ENCODE measurements at places on chromosomes 6 and 20. TPM values are rescaled to one million over a fixed set of nuclear protein-coding genes. Genes with fewer than 3 reads are reported as not detected.

STX11 gene
- total RNA-seq = 26.4 TPM

TSBP1 gene
- not detected for total RNA-seq

CENPB gene
- total RNA-seq = 50.1 TPM

KAT14 gene
- total RNA-seq = 15.6 TPM

KIF25 gene
- not detected for total RNA-seq

SYNDIG1 gene
- not detected for total RNA-seq

TTK gene
- total RNA-seq = 2.3 TPM

PRRT1 gene
- not detected for total RNA-seq

FRMD1 gene
- total RNA-seq = not detected

OR2B3 gene
- not detected for total RNA-seq

DNA sequence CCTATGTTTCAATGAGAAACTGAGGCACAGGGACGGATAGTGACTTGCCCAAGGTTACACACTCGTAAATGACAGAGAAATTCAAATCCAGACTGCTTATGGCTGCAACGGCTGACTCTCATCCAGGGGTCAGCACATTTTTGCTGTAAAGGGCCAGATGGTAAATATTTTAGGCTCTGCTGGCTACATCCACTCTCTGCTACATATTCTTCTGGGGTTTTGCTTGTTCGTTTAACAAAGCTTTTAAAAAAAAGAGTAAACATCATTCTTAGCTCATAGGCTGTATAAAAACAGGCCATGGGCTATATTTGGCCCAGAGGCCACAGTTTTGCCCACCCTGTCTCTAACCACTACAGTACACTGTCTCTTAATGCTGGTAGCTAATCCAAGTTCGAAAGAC is 103.4 kb downstream of the PREX1 start:
- peaks cover 55% of the 10 kb centered on the region for H3K4me1 ChIP-seq
- no peaks in the 10 kb centered on the region for H3K27me3 ChIP-seq
- peak overlapping the region; percentile 84 for H3K27ac ChIP-seq

DNA sequence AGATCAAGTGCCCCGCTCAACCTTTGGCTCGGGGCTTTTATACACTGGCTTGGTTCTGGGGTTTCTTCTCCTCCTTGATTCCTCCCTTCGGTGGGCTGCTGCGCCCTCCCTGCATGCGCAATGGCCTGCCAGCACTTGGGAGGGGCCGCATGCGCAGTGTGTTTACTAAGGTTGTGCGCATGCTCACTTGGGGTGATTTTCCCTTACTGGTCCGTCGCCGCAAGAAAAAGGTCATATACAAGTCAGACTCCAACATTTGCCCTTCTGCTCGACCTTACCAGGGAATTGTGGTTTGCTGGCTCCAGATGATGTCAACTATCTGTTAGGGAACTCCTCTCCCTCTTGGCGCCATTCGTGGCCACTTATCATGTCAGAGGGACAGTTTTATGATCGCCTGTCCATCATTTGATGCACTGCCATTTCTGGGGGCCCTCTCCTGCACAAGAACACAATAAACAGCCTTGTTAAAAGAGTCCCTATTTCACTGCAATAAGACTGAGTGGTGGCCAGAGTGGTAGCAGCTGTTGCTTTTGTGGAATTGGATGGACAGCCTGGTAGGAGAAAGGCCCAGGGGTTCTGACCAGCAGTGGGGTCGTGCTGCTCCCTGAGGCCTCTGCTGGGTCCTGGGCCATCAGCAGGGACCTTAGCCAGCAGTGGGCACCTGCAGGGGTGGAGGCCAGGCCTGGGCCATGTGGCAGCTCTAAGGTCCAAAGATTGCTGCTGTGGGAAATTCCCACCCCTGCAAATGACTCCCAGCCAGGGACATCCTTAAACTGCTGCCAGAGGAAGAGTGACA is 2.8 kb upstream of the LBP start:
- no peak overlapping the region for H3K27ac ChIP-seq
- peaks cover 12% of the 10 kb centered on the region for H3K27me3 ChIP-seq
- no peak for DNase-seq
- no peak overlapping the region for H3K4me3 ChIP-seq
- no peaks in the 10 kb centered on the region for H3K36me3 ChIP-seq

GRCh38 chr6:149855040-149855654 is 9.0 kb downstream of the LRP11 start:
- peaks cover 25% of the 10 kb centered on the region for H3K4me1 ChIP-seq
- no peak for DNase-seq
- H3K4me3 ChIP-seq = no peak overlapping the region

DNA sequence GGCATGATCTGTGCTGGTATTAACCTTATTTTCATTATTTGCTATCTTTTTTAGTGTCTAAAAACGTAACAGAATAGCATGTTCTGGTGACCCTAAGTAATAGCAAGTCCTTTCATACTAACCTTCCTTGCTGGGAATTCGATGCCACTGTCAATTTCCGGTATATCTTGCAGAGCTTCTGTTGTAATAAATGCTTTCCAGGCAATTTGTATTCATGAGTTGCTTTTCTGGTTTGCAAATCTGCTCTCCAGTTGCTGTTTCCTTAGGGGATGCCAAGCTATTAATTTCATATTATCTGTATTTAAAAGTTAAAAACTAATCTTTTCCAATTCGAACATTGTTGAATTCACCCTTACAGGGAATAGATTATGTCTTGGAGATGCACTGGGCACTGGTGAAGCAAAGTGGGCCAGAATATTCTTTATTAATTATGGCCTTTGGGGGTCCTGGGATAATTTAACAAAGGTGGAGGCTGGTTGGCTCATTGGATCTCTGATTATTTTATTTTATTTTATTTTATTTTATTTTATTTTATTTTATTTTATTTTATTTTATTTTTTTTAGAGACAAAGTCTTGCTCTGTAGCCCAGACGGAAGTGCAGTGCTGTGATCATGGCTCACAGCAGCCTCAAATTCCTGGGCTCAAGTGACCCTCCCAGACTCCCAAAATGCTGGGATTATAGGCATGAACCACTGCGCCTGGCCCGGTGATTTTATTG is 123.6 kb upstream of the GLP1R start:
- no peak for DNase-seq
- H3K4me1 ChIP-seq = no peaks in the 10 kb centered on the region
- no peak overlapping the region for H3K27ac ChIP-seq
- no peak overlapping the region for H3K4me3 ChIP-seq
- H3K36me3 ChIP-seq = no peaks in the 10 kb centered on the region
- peaks cover 2% of the 10 kb centered on the region for H3K27me3 ChIP-seq

GRCh38 chr6:33160728-33161344 is 31.4 kb downstream of the COL11A2 start:
- H3K36me3 ChIP-seq = no peaks in the 10 kb centered on the region
- H3K27ac ChIP-seq = peak overlapping the region; percentile 65
- no peak for DNase-seq
- H3K4me1 ChIP-seq = peaks cover 13% of the 10 kb centered on the region
- H3K27me3 ChIP-seq = peaks cover 3% of the 10 kb centered on the region

- peaks cover 9% of the 10 kb centered on the region for H3K4me1 ChIP-seq
- DNase-seq = no peak
- no peak overlapping the region for H3K4me3 ChIP-seq
- no peaks in the 10 kb centered on the region for H3K36me3 ChIP-seq
- H3K27me3 ChIP-seq = peaks cover 3% of the 10 kb centered on the region
Measured at GRCh38 chr20:9409352-9409751, 105.0 kb upstream of the LAMP5 start.

- no peak overlapping the region for H3K27ac ChIP-seq
- no peak overlapping the region for H3K4me3 ChIP-seq
- DNase-seq = no peak
- H3K4me1 ChIP-seq = peaks cover 4% of the 10 kb centered on the region
- no peaks in the 10 kb centered on the region for H3K36me3 ChIP-seq
Measured at GRCh38 chr20:47988676-47989075, 203.4 kb upstream of the SULF2 start.

DNA sequence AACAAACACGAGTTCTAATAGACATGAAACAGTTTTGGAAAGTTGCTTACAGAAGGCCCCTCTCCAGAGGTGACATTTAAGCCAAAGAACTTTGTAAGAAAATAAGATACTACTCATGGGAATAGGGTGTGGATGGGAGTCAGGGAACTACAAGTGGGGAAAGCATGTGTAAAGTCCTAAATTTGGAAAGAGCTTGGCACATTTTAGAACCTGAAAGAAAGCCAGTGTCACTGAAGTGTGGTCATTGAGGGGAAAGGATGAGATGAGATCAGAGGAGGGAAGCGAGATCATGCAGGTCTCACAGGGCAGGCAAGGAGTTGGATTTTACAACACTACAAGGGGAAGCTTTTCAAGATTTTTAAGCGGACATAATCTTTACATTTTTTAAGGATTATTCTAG is 38.0 kb downstream of the VGLL2 start:
- no peak for DNase-seq
- H3K36me3 ChIP-seq = no peaks in the 10 kb centered on the region
- no peak overlapping the region for H3K27ac ChIP-seq
- no peaks in the 10 kb centered on the region for H3K27me3 ChIP-seq

GRCh38 chr20:555976-556385 is 12.4 kb upstream of the CSNK2A1 start:
- H3K4me3 ChIP-seq = no peak overlapping the region
- no peaks in the 10 kb centered on the region for H3K4me1 ChIP-seq
- H3K36me3 ChIP-seq = no peaks in the 10 kb centered on the region
- H3K27ac ChIP-seq = no peak overlapping the region

DNA sequence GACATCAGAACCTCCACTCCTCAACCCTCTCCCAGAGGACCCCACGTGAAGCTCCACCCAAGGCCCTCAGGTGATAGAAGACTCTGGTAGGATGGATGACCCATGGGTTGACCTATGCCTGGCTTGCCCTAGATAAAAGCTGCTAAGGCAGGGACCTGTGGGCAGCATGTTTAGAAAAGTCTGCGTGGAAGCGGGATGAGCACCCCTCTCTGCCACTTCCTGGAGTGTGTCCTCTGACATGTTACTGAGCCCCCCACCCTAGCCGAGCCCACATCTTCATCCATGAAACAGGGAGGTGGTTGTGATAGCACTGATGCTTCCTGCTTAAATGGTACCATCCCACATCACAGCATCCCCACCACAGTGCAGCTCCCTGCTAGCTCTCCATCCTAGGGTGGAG is 21.8 kb downstream of the MOCS1 start:
- H3K27me3 ChIP-seq = peaks cover 2% of the 10 kb centered on the region
- no peak for DNase-seq
- H3K36me3 ChIP-seq = no peaks in the 10 kb centered on the region
- H3K27ac ChIP-seq = no peak overlapping the region
- H3K4me1 ChIP-seq = no peaks in the 10 kb centered on the region
- no peak overlapping the region for H3K4me3 ChIP-seq

DNA sequence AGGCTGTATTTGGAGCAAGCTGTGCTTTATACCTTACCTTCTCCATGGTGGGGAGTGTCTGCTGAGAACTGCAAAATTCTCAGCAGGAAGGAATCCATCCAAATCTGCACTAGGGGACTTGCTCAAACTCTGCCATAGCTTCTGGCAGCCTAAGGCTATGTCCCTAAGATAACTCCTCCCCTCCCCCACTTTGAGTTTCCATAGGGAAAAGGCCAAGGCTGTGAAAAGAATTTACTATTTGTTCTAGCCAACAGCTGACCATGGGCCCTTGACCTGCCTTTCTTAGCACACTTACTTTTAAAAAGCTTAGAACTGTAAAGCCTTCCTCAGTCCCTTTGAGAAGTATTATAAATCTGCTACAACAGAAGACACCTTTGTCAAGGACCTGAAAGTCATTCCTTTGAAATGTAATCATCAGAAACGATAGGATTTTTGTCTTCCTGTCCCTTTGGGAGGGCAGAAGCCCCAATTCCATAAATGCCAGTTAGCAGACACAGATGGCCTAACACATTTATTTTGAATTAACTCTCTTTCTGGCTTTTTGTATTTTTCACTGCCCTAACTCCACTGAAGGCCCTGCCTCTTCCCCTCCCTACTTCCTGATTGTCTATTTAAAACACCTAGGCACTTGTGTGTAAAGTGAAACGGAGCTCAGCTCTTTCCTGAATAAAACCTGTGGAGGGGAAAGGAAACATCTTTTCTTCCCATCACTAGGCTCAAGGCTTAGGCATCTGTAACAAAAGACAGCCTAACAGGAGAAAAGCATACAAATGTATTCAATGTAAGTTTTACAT is 157.1 kb downstream of the AKAP7 start:
- no peak overlapping the region for H3K4me3 ChIP-seq
- peaks cover 9% of the 10 kb centered on the region for H3K4me1 ChIP-seq
- H3K36me3 ChIP-seq = peaks cover 1% of the 10 kb centered on the region
- no peak overlapping the region for H3K27ac ChIP-seq
- no peaks in the 10 kb centered on the region for H3K27me3 ChIP-seq
- no peak for DNase-seq

GRCh38 chr6:158698931-158699330 is 49.1 kb downstream of the SYTL3 start:
- no peak for DNase-seq
- no peaks in the 10 kb centered on the region for H3K27me3 ChIP-seq
- H3K36me3 ChIP-seq = no peaks in the 10 kb centered on the region
- H3K27ac ChIP-seq = no peak overlapping the region

GRCh38 chr6:134723081-134723871 is 226.6 kb downstream of the ALDH8A1 start:
- H3K36me3 ChIP-seq = no peaks in the 10 kb centered on the region
- H3K4me3 ChIP-seq = no peak overlapping the region
- peaks cover 12% of the 10 kb centered on the region for H3K27me3 ChIP-seq
- no peak overlapping the region for H3K27ac ChIP-seq
- no peak for DNase-seq

DNA sequence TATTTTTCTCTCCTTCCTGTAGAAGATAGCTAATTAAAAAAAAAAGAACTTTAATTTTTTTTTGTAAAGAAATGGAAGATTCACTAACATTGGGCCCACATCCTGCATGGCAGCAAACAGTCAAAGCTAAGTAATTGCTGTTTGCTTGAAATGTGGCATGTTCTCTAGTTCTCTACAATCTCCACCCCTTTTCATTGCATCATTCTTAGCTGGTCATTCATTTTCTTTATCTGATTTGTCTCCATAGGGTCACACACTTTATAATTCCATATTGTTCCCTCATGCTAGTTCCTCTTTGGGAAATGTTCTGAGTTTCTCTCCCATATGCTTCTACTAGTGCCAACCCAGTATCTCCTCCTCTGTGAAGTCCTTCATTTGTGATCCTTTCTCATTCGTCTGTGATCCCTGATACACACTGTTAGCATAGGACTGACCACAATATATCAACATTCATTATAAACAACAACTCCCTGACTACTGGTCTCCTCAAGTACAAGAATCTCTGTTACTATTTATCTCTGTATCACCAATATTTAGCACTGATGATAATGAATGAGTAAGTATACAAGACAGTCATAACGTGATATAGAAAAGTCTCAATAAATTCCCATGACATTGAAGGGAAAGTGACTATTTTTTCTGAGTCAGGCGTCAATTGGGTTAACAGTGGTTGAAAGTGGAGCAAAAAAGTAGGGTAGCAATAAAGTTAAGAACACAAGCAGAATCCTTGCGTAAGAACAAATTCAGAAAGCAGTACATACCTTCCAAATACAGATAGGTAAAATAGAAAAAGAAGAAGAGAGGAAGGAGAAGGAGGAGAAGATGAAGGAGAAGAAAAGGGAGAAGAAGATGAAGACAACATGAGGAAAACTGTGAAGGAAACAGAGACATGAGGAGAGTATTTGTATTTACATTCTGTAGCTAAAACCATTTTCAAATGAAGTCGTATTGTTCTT is 33.2 kb upstream of the MYB start:
- no peak for DNase-seq
- no peak overlapping the region for H3K4me3 ChIP-seq
- H3K27ac ChIP-seq = no peak overlapping the region
- no peaks in the 10 kb centered on the region for H3K27me3 ChIP-seq
- peaks cover 30% of the 10 kb centered on the region for H3K4me1 ChIP-seq

GRCh38 chr6:166228839-166229528 is 61.3 kb upstream of the TBXT start:
- peaks cover 4% of the 10 kb centered on the region for H3K4me1 ChIP-seq
- H3K27me3 ChIP-seq = peaks cover 39% of the 10 kb centered on the region
- no peak for DNase-seq
- no peak overlapping the region for H3K27ac ChIP-seq

- no peaks in the 10 kb centered on the region for H3K4me1 ChIP-seq
- no peak for DNase-seq
- peaks cover 65% of the 10 kb centered on the region for H3K36me3 ChIP-seq
- H3K27me3 ChIP-seq = no peaks in the 10 kb centered on the region
- H3K27ac ChIP-seq = no peak overlapping the region
Measured at GRCh38 chr6:126010040-126010439, 23.7 kb downstream of the TRMT11 start.
